ENCODE measurements at places on chromosomes 11 and 22.

DNA sequence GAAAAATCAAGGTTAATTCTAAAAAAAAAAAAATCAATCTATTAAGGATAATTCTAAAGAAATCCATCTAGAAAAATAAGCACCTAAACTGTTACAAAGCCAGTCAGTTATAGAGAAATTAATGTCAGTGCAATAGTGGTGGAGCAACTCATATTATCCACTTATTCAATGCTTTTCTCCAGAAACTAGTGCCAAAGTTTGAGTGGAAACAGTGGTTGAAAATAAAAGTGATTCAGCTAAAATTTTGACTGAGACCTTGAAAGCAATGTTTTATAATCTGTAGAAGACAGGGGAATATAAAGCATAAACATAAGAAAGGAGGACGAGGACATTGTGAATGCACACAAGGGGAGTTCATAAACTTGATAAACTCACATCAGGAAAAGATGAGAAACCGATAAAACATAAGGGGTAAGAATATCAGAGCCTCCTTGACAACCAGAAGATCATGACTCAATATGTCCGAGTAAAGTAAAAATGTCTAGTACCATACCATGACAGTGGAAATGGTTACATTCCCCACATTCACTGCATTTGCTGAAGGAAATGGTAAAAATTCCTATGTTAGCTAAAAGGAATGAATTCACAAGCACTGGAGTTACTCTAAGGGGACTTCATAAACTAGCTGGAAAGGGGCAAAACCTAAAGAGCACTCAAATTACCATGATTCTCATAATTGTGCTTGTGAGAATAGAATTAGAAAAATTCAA is 58.7 kb upstream of the SLC5A12 start:
- DNase-seq, result no peak

DNA sequence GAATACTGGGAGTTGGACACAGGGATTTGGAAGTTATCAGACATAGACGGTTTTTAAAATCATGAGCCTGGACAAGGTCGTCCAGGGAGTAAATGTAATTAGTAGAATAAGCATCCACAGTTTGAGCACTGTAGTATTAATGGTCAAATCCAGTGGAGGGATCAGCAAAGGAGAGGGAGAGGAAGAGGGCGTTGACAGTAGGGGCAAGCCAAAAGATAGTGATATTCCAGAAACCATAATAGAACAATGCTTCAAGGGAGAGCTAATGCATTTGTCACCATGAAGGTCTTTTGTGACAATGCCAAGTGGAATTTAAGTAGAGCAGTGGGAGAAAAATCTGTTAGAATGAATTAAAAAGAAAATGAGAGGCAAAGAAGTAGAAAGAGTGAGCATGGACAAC is 68.9 kb upstream of the SLC5A12 start:
- DNase-seq, result no peak

DNA sequence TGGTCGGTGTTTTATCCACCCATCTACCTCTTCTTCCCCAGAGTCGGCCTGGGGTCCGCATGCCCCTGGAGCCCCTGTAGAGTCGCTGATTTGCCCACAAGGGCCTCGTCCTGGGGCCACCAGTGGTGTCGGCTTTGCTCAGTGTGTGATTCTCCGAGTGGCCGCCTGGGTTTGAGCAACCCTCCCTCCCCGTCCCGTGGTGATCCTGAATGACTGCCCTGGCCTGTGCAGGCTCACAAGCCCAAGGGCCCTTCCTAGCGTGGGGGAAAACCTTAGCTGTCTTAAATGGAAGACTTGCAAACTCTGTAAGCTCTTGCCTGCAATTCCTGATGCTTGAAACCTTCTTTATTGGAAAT is 128.3 kb downstream of the OSBP2 start:
- no peak for DNase-seq

DNA sequence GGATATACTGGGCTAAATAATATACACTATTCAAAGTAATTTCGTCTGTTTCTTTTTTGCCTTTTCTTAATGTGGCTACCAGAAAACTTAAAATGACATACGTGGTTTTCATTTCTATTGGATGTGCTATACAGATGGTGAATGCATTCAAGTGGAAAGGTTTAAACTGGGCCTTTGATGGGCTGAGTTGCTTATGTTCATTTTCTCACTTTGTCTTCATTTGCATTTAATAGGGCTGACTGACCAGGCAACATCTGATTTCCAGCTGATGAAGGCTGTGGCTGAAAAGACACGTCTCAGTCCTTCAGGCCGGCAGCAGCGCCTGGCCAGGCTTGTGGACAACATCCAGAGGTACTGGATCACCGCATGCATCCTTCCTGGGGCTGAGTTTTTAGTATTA is 27.9 kb downstream of the PIWIL4 start:
- no peak for DNase-seq

DNA sequence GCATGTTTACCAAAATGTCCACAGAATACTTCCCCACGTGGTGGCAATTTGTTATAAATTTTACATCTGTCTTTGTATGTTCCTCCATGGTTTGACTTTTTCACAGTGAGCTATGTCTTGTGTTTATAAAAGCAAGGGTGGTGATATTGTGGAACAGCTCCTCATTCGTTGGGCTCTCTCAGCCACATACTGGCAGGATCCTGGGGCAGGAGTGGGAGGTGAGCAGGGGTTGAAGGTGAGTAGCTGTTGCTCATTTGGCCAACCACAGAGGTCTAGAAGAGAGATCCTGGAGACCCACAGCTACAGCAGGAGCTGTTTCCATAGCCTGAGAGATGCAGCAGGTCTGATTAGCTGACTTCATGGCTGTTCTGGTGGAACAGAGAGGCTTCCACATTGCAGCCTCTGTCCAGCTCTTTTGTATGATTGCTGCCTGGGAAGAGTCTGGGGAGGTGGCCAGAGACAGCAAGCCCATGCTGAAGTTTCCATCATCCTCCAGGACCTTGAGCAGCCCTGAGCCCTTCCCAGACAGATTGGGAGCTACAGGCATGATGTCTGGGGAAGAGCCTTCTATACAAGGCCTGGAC is 128.1 kb downstream of the LDLRAD3 start:
- no peak for DNase-seq

DNA sequence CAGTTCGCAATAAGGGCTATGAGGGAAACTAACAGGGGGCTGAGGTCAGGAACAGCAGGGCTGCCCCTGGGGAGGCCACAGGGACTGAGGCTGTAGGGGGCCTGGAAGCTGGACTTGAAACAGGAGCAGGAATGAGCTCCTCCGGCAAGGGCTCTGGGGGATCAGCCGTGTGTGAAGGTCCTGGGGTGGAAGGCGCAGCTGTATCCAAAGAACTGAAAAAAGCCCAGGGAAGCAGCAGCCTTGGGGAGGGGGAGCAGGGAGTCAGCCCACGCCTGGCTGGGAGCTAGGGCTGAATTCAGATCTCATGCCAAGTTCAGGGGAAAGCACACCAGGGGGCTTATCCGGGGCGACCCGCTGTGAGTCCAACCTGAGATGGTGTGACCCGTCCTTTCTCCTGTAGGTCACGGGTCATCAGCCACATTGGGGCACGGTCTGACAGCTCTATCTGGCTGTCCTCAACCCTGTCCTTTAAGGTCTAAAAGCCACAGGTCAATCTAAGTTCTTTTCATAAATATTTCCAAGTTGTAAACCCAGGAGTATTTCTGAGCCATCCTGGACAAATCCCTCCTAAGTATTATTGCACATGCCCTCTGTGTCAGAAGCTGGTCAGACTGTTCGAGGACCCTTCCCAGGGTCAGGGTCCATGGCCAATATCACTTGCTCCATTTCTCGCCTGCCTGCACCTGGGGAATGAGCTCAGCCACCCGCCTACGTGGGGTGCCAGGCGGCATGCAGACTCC is 18.0 kb downstream of the TP53AIP1 start:
- no peak for DNase-seq

DNA sequence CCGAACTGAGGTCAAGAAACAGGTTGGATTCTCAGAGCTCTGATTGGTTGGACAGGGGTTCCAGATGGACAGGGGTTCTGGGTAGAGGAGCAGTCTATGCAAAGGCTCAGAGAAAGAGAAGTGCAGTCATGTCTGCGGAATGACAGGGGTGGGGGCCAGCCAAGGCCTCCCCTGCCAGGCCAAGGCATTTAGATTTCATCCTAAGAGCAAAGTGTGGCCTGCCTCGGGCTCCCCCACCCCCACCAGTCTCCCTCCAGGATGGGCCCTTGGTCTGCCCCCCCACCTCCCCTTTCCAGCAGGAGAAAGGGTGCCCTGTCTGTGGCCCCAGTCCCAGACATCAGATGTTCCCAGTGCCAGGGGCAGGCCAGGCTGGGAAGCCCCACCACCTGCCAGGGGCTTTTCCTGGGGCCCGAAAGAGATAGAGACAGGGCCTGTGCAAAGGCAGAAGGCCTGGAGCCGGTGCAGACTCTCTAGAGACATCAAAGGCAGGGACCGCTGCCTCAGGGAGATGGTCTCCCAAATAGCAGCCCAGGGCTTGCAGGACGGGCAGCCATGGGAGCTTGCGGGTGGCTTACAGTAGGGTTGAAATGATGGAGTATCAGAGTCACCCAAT is 9.4 kb downstream of the SUSD2 start:
- no peak for DNase-seq

DNA sequence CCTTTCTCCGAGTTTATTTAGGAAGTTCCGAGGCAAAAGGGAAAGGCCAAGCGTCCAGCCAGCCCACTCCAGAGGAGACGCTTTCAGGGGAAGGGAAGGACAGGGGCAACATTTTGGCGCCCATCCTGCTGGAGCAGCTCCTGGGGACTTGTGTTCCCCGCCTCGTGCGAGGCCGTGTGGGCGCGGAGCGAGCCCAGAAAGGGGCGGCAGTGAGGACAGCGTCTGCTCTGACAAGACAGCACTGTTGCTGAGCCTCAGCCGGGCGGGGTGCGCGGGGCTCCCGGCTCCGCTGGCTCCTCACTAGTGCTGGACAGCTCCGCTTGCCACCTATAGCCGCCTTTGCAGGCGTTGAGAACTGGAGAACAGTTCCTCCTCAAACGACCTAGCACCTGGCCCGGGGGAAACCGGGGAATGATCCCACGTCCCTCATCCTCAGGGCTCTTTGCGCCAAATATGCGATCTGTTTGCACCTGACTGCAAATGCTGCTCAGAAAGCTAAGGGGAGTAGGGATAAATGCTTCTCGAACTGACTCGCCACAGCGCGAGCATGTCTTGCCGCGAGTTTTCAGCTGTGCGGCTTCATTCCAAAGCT is 722 bp upstream of the GUCY1A2 start:
- no peak for DNase-seq

GRCh38 chr11:624705-625635 is at the start of gene CDHR5:
TSS of gene CDHR5 (minus strand) at chr11:624955. CDS start at chr11:624902, 53 bp downstream.
- no peak for DNase-seq

DNA sequence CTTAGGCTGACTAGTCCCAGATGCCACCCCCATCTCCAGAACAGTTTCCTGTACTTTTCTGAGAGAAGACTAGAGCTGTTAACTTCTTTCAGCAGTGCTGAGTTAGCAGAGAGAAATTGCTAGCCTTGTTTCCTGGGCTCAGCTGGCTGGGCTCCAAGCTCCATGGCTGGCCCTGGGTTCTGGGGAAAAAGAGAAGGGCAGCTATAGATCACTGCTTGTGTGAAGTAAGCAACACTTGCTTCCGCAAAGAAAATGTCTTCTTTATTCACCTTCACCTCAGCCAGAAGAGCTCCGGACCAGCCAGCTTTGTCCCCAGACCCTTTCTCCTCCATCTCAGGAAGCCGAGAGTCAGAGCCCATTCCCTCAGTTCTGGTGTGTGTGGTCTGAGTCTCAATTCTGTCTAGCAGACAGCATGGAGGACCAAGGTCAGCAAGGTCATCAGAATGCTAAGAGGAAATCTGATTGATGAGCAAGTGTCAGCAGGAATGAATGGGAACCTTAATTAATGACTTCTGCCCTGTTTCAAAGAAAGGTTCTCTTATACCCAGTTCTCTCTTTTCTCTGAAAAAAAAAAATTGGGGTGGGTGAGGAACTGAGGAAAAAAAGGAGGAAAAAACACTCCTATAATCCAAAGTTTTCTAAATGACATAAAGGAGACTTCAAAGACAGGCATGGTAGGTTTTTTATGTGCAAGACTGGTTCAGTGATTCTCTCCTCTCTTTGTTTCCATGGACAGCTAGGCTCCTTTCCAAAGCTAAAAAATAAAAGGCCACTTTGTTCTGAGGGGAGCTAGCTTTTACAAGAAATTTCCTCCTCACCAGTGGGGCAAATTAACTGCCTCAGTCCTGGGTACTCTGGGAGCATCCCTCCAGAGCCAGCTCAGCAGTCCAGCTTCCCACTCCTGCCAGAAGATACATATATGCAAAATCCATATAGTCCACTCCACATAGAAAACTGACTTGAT is 63.6 kb upstream of the FAM181B start:
- no peak for DNase-seq

GRCh38 chr11:73439002-73439843 is 63.0 kb downstream of the RELT start:
- DNase-seq, result no peak

DNA sequence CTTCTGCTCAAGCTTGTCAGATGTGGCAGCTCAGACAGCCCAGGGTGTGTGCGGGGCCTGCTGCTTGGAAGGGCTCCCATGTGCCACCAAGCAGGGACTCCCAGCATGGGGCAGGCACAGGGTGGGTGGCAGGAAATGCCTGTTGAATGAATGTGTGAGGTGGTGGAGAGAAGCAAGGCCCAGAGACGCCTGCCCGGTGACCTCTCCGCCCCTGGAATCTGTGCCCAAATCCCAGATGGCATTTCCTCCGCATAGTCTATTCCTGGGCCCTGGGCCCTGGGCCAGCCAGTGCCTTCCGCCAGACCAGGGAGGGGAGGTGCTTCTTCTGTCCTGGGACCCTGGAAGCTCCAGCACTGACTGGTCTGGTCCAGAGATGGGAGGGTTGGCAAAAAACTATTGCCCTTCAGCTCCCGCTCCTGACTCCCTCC is 3.7 kb downstream of the CST6 start:
- no peak for DNase-seq

- no peak for DNase-seq
These were observed 22.7 kb upstream of the BDNF start for GRCh38 chr11:27722953-27723344.

DNA sequence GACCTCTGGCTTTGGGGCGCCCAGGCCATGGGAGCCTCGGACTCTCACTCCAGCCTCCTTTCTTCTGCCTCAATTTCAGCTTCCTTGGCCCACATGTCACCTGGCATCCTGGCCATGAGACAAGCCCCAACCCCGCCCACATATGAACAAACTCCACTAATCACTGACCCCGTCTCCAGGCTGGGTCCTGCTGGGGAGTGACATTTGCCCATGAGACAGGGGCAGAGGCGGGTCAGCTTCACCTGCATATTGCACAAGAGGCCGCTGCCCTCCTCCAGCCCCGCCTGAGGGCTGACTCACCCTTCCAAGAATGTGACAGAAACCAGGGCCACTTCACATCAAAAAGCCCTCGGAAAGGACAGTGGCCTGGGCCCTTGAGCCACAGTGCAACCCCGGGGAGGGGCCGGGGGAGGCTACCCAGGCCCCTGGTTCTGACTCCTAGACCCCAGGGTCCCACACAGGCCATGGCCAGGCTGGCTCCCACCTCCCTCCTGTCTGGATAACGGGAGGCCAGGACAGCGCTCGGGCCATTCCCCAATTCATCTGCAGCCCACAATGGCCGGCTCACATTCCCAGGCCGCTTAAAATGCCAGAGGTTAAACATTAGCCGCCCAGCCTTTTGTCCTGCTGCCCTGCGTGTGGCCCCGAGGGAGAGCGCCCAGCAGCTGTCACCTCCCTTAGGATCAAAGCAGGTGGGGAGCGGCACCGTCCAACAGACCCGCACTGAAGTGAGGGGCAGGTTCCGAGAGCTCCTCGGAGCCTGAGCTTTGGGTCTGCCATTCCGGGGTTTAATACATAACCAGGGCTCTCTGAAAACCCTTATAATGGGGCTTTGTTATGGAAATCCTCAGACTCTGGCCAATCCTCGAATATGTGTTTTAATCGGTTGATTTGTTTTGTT is 42.3 kb downstream of the TRMU start:
- no peak for DNase-seq
